ENCODE measurements at places on chromosomes 12 and 14.
A peak's percentile ranks its signal among the peaks of the same experiment; 100 is the strongest.

GRCh38 chr14:65502676-65503124 is 90.2 kb downstream of the FUT8 start:
- DNase-seq: peak; percentile 83

- no peak for DNase-seq
Observed at GRCh38 chr14:64407329-64407728, 19.2 kb downstream of the MTHFD1 start.

- peak; percentile 91 for DNase-seq
Observed at GRCh38 chr14:24429395-24430142, at the start of the genes CBLN3 and KHNYN. TSS of gene CBLN3 (minus strand) at chr14:24429668. CDS start at chr14:24429054, 614 bp downstream. TSS of gene KHNYN (plus strand) at chr14:24429954. CDS start at chr14:24430731, 777 bp downstream.

DNA sequence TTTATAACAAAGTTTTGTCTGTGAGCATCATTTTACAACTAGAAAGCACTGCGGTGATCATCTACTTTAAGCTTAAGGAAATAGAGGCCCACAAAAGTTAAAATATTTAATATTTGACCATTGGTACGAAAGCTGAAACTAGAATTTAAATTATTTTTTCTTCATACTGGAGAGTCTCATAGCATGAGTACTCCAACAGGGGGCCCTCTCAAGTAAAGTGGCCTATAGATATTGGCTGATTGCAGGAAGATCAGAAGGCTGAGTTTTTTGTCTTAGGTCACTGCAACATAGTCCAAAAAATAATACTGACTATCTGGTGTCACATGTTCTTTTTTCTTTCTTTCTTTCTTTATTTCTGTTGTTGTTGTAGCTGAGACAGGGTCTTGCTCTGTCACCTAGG is 75.3 kb upstream of the ZDHHC17 start:
- DNase-seq: peak; percentile 22

GRCh38 chr14:94681300-94682060 is 69.3 kb downstream of the SERPINA3 start:
- DNase-seq: peak; percentile 65

GRCh38 chr12:121711361-121712189 is 977 bp upstream of the TMEM120B start:
- DNase-seq: peak; percentile 29

DNA sequence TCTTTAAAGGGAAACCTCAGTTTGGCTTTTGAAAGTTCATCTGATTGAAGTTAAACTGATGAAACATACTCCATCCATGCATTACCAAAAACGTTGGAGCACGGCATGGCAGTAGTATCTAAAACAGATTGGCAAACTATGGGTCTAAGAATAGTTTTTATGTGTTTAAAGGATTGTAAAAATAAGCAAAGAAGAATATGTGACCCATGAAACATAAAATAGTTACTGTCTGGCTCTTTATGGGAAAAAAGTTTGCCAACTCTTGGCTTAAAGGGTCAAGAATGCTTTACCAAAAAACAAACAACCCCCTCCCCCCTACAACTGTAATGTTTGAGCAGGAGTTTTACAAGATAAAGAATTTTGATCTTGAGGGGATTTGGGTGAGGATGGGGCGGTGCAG is 32.6 kb downstream of the TRAF3 start:
- no peak for DNase-seq

- DNase-seq: no peak
Observed at GRCh38 chr14:73344319-73344718, 107.0 kb downstream of the PAPLN start.

DNA sequence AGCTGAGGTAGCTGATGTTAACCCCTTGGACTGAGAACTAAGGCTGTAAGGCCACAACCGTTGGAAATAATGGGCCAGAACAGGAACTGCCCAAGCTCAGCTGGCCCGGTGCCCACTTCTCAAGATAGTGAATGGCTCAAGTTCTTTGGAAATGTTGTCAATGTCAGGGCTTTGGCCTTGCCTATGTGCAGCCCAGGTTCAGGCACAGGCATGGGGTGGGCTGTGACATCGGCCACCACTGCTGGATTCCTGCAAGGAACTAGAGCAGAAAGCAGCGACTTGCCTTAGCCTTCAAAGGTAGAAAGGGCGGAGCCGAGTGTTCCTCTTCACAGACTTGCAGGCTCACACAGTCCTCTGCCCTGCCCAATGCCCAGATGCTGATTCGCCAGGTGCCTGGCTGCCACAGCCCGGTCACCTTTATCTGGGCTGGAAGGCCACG is 291.2 kb downstream of the ZFP36L1 start:
- DNase-seq: no peak

DNA sequence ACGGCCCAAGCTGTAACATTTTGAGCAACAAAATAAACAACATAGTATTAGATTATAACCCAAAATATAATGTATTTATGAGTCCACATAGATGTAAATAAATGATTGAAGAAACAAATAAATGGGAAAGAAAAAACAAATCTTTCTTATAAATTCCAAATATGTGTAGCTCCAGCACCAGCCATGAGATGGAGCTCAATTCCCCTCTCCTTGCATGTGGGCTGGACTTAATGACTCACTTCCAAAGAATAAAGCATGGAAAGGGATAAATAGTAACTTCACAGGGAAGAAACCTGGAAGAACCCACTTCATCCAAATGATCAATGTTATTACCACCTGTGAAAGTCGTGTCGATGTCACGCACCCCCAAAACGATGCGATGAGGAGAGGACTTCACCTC is 158.8 kb downstream of the RPAP3 start:
- DNase-seq: peak; percentile 66

DNA sequence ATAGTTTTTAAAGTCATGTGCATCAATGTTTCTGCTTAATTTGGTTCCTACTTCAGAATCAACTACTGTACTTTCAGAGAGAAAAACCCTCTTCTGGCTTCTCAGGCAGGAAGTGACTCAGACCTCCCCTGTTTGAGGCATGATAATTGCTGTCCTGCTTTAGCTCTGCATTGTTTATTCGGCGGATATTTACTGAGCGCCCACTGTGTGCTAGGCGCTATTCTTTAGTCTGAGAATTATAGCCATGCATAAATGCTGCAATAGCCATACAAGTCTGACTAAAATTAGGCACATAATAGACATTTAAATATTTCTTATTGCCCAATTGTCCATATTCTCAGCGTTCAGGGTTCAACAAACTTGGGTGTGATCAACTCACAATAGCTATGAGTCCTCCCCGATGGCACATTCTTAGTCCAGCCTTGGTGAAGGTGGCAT is 6.1 kb upstream of the AMIGO2 start:
- DNase-seq: peak; percentile 51

GRCh38 chr12:57939291-57939690 is 2.1 kb upstream of the ATP23 start:
- no peak for DNase-seq

DNA sequence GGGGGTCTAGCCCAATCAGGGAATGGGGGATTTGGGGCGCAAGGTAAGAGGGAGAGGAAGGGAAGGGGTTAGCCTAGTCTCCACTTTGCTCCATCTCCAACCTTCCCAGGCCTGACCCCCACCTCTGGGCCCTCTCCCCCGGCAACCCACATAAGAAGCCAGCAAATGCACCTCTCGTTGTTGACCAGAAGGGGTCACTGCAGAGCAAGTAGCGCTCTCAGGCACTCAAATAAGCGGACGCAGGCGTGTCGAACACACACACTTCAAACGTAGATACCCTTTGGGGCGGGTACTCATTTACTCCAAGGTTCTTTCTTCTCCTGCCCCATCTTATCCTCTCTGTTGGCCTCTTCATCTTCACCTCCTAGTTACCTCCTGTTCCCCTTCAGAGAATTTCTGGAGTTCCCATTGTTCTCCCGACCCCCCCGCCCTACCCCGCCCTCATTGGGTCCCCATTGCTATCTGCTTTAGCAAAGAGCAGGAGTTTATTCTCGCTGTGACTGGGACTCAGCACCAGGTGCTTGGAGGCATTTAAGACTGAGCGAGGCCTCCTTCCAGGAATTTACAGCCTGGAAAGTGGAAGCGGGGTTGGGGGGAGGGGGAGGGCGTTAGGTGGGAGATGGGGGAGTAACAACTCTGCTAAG is 1.5 kb upstream of the SRRM4 start:
- DNase-seq: peak; percentile 54

GRCh38 chr12:47527816-47528215 is 178.0 kb downstream of the RPAP3 start:
- DNase-seq: no peak

- no peak for DNase-seq
Observed at GRCh38 chr14:68820536-68820935, 27.7 kb upstream of the ZFP36L1 start.

Measured in fibroblast of mammary gland (primary cell).